Breast epithelium (tissue), 4 donors: ENCODE measurements at places on chromosomes 3 and 15. TPM values are rescaled to one million over a fixed set of nuclear protein-coding genes. Genes with fewer than 3 reads are reported as not detected.

DNA sequence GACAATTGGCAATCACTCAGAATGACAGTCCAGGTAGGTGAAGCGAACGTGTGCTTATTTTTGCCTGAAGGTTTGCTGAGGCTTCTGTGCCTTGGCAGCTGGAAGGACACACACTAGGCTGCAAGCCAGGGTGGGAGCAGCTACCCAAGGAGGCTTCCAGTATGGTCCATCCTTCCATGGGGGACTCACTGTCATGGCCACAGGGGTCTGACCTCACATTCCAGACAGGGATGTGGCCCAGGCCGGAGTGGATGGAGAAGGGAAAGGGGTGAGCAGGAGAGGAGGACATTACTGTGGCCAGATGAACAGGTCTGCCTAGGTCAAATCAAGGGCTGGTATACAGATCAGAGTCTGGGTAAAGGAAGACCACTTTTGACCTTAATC lies 247.7 kb downstream of the ADAMTS17 start:
- peak; percentile 13 for DNase-seq

DNA sequence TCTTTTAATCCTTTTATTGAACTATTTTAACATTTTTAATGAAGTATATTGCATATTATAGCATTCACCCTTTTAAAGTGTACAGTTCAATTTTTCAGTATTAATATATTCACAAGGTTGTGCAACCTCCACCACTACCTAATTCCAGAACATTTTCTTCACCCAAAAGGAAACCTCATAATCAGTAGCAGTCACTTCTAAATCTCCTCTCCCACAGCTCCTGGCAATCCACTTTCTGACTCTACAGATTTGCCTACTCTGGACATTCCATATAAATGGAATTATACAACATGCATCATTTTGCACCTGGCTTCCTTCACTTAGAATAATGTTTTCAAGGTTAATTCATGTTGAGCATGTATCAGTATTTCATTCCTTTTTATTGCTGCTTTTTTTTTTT lies 55.0 kb upstream of the HRH1 start:
- no peak for DNase-seq

- DNase-seq, result no peak
Measured at GRCh38 chr3:106329521-106329920, 460.7 kb upstream of the CBLB start.

GRCh38 chr3:196557236-196557635 lies 11.1 kb downstream of the WDR53 start:
- DNase-seq, result no peak

DNA sequence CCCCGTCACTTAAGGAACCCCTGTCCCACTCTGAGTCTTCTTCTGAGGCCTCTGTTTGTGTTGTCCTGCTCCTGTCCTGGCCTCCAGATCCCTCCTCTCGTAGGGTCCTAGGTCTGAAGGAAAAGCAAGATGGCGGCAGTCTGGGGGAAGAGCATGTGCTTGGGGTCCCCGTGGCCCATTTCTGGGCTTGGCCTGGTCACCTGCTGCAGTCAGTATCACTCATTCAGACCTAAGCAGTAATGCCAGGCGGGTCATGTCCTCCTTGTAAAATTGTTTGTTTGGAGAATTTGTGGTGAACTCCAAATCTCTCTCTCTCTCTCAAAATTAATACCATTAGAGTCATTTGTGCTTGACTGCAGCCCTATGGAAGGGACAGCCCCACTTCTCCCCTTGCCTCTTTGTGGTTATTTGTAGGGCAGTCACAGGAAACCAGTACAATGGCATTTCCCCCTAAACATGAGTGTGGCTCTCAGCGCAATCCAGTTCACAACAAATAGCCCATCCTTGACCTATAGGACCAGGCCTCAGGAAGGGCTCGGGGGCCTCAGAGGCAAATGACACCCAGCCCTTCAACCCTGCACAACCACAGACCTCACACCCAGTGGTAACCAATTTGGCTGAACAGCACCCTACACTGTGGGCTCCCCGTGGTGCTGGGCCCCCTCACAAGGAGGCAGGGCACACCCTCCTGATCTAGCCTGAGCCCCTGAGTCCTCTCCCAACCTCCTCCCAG lies 173.5 kb downstream of the OR4M2 start:
- DNase-seq, result no peak

GRCh38 chr15:38069511-38070011 lies 135.1 kb downstream of the TMCO5A start:
- no peak for DNase-seq

DNA sequence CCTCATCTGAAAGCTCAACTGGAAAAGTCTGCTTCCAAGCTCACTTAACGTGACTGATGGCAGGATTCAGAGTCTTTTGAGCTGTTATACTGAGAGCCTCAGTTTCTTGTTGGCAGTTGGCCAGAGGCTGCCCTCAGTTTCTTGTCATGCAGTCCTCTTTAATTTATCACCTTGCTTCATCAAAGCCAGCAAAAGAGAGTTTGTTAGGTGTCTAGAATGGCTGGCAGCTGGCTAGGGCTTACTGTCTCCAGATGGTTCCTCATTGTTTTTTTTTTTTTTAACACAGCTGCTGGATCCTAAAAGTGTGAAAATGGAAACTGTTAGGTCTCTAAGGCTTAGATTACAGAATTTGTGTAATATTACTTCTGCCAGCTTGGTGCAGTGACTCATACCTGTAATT lies 310.6 kb downstream of the PDCD6IP start:
- no peak for DNase-seq

- no peak for DNase-seq
Measured at GRCh38 chr15:41502795-41503668, 9.4 kb downstream of the ITPKA start.

DNA sequence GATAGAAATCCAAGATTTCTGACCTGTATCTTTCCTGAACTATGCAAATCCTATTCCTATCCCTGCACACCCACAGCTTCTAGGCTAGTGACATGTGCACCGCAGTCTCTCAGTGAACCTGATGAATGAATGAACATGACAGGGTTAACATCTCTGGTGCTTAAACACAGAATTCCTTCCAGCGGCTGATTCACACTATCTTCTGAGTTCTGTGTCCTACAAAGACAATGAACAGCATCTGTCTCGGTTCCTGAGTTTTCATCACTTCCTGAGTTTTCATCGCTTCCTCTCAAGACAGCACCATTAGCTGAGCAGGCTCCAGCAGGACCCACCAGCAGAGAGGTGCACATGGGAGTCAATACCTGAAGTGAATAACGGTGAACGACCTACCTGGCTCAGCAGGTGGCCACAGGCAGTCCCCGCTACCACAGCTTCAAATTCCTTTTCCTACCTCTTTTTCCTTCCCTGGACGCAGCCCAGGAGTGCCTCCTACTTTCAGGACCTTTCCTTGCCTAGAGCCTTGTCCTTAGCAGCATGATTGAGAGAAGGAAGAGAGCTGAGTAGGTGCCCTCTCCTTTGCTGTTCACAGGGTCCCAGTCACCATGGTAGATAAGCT lies 113.5 kb downstream of the IGF2BP2 start:
- no peak for DNase-seq

DNA sequence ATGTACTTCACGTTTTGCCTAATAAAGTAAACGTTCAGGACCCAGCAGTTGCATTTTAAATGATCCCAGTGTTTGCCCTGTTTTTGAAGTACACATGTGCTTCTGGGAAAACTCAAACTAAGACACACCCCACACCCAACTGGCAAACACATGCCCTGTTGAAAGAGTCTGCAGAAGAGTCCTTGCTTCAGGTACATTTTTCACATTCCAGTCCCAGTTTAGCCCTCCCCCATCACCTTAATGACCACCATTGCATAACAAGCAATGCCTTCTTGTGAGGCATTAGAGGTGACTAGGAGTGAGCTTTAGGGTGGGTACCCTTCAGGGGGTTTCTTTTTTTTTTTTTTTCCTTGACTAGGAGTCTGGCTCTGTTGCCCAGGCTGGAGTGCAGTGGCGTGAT lies 322.3 kb downstream of the CNTN4 start:
- DNase-seq, result no peak

DNA sequence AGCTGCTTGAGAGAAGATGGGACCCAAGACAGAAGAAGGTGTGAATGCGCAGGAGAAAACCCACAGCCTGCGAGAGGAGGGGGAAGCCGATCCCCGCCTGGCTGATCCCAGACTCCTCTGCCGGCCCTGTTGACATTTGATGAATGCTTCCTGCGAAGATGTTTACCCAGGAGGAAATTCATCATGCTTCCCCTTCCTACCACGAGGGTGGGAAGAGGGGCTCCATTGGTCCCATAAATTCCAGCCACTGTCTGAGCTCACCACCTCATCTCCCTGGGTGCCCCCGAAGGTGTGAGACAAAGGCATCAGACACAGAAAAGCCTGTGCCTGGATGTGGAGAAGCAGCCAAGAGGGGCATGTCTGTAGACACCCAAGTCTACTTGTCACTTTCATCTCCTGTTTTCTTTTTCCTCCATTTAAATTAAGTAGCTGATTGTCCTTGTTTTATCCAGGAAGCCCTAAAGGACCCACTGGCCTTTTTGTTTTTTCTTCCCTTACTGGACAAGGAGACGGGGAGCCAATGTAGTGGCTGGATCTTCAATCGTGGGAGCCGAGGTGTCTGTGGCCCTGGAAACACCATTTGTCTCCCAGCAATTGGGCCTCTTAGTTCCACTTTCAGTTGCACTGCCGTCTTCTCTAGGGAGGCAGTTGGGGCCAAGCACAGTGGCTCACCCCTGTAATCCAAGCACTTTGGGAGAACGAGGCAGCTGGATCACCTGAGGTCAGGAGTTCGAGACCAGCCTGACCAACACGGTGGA lies 95.3 kb upstream of the HES1 start:
- no peak for DNase-seq

GRCh38 chr3:34176723-34177122 lies 378.3 kb downstream of the PDCD6IP start:
- no peak for DNase-seq

DNA sequence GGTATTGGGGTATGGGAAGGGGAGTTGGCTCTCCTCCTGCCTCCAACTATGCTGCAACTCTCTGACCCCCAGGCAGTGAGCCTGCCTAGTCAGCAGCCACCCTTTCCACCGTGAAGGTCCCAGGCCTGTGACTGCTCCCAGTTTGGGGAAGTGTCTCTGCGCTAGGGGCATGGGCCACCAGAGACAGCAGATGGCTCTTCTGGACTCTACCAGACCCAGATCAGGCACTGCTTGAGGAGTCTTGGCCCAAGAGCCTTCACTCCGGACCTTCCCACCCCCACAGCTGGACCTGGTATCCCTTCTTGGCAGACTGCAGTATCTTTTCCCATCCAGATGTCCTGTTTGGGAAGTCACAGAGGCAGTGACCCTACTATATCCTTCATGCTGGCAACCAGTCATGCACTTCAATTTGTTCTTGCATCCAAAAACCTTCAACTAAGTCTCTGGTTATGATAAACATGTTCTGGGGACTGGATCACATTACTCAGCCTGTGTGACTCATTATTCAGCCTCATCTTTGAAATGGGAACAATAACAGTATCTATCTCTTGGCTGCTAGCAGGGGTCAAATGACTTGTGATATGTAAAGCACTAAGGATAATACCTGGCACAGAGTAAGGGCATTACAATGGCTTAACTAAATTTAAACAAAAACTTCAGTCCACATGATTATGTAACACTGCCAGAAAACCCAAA lies 62.7 kb downstream of the POMGNT2 start:
- DNase-seq, result no peak

DNA sequence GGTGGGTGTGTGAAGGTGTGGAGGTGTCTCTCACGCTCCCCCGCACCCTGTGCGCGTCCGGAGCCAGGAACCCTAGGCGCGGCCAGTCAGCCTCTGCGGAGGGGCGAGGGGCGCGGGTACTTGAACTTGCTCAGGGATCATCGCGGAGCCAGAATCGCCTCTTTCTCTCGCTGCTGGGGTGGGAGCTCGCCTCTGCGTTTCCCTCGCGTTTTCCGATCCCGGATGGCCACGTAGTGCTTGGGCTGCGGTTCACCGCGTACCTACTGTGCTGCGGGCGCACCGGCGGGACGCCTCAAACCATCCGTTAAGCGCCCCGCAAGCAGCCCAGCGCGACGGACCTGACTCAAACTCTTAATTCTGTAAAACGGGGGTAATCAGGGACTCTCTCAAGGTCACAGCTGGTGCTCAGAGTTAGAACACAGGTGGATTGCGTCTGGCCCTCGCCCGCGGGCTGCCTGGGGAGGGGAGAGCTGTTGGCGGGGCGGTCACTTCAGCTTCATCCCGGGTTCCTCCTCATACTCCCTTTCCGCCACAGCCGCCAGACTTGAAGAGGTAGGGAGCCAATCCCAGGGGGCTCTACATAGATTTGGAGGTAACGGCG lies 686 bp downstream of the MYRIP start:
- DNase-seq, result no peak

- no peak for DNase-seq
Measured at GRCh38 chr3:71414189-71414927, 169.2 kb downstream of the FOXP1 start.

DNA sequence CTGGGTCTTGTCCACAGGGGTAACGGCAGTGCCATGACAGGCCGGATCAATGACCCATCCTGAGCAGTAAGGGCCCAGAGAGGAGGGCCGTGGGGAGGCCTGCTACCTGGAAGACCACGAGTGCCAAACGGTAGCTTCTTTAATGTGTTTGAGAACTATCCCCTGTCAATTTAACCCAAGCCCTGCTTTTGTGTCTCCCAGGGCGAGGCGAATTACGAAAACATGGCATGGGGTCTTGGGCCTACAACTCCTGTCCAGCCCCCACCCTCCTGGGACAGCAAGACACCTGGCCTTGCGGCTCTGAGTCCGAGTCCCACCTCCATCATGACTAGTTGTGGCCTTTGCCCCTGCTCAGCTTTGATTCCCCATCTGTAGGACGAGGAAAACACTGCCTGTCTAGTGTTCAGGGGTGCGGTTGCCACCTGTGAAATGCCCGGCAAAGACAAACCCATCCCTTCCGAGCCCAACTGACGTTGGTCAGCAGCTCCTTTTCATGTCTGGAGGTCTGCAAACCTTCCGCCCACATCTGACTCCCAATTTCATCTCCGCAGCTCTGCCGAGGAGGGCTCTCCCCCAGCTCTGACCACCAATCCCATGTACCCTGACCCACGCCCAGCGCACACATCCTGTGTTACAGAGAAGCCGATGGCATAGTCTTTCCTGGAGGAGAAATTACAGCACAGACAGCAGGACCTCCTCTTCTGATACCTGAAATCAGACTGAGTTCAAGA lies 28.9 kb upstream of the SNRPA1 start:
- DNase-seq, result no peak

- no peak for DNase-seq
Measured at GRCh38 chr3:45950686-45951600, 7.7 kb downstream of the CXCR6 start.

GRCh38 chr3:178381555-178381954 lies 154.7 kb upstream of the KCNMB2 start:
- no peak for DNase-seq

- no peak for DNase-seq
Measured at GRCh38 chr3:87045473-87045872, 54.5 kb upstream of the VGLL3 start.

GRCh38 chr3:128932516-128933212 lies 53.2 kb downstream of the ACAD9 start:
- DNase-seq, result no peak

DNA sequence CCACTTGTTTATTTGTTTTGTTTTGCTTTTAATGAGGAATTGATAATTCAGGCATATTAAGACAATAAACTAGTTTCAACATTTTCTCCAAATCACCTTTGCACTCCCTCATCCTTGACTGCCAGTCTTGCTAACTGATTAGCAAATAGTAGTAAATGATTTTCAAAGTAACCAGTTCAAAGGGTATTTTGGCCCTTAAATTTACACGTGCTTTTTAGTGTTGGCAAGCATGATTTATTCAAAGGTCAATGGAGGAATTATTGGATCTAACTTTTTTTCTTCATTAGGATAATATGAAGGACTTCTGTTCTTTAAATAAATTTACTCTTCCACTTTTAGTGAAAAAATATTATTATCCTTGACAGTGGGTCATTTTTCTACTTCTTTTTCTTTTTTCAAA lies 53.8 kb downstream of the BCHE start:
- no peak for DNase-seq

SERPINI2 gene
- total RNA-seq, result not detected

GP9 gene
- not detected for total RNA-seq

RAB6B gene
- 3.9 TPM for total RNA-seq

SYNPR gene
- total RNA-seq, result not detected

CA12 gene
- 61.9 TPM for total RNA-seq
